Fibroblast of skin of right biceps (primary cell): ENCODE measurements at places on chromosomes 5 and 9.

GRCh38 chr5:91403438-91403837, 20.3 kb upstream of the ARRDC3 start:
- peak; percentile 80 for DNase-seq

DNA sequence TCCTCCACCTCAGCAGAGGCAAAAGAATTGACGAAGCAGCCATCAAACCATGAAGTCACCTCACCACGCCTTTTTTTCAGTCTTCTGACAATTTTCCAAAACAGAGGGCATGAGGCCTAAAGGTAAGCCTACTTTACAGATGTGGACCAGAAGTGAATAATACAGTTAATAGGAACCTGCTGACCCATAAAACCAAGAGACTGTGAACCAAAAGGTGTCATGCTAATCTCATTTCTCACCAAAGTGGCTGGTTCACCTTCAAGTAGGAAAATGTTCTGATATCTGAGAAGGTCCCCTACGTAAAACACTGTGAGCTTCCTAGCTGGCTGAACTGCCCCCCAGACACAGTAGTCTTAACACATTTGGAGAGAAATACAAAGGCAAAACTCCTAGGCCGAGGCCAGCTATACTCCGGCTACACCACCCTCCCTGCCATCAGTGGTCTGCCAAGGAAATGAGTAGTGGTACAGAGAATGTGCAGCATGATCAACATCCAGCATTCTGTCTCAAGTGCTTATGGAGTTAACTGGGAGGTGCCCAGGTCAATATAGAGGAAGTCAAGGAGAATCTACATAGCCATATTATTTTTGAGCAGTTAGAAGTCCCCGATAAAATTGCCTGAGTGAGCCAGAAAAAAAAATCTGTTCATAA, 19.3 kb upstream of the F2RL2 start:
- DNase-seq = peak; percentile 65

DNA sequence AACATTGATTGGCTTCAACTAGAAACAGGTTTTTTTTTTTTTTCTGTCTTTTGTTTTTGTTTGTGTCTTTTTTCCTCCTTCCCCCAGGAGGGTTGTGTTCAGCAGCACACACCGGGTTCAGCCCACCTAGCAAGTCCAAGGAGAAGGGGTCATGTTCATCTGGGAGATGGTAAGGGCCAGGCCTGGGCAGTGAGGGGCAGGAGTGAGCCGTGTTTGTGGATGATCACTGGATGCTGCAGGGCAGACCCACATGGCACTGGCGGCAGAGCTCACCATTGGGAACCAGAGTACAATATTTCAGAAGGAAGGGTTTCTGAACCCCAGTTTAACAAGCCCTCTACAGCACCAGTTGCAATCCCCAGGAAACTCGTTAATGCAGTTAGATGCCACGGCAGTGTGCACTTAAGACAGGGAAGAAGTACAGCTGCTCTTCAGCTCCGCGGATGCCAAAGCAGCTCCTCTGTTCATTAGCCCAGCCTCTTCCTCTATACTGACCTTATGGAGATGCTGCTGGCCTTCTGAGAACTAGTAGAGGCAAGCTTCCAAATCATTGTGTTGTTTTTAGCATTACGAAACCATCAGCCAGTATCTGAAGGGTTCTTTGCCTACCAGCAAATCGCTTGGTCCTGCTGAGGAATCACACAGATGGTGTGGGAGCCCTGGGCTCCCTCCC, 508.2 kb upstream of the WWC1 start:
- peak; percentile 48 for DNase-seq

DNA sequence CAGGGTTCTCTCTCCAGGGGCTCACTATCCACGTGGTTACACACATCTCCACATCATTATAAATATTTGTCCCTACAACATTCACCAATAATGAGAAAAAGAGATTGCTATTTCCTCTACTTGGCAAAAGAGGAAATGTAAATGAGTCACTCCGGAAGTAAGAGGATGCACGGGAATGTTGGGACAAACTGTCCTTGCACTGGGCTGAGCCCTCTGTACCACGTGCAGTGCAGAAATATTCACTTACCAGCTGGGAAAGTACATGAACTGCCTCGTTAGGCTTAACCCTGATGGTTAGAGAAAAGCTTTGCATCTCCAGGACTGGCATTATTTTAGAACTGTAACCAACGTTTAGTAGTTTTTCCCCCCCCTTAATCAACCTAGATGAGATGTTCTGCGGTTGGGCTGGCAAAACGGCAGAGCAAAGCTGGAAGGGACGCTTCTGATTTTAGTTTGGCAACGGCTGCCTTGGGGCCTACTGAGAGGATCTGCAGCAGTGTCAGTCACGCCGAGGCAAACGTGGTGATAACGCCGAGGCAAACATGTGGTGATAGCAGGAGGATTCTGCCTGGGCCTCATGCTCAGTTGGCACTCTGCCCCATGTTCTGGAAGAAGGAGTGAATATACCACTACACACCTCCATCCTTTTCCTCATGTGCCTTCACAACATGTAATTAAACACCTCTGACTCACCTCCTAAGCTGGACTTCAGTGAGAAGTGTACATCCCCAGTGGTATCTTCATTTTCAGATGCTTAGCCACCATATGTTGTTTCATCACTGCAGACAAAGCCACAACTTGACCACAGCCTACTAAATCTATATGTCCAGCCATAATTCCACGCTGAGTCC, 661.4 kb upstream of the KLF4 start:
- DNase-seq = peak; percentile 79

- DNase-seq = no peak
These were observed 551.0 kb downstream of the KIF4B start for GRCh38 chr5:155564541-155564940.

- peak; percentile 60 for DNase-seq
These were observed 8.9 kb upstream of the FBXO38 start for GRCh38 chr5:148374690-148375360.

DNA sequence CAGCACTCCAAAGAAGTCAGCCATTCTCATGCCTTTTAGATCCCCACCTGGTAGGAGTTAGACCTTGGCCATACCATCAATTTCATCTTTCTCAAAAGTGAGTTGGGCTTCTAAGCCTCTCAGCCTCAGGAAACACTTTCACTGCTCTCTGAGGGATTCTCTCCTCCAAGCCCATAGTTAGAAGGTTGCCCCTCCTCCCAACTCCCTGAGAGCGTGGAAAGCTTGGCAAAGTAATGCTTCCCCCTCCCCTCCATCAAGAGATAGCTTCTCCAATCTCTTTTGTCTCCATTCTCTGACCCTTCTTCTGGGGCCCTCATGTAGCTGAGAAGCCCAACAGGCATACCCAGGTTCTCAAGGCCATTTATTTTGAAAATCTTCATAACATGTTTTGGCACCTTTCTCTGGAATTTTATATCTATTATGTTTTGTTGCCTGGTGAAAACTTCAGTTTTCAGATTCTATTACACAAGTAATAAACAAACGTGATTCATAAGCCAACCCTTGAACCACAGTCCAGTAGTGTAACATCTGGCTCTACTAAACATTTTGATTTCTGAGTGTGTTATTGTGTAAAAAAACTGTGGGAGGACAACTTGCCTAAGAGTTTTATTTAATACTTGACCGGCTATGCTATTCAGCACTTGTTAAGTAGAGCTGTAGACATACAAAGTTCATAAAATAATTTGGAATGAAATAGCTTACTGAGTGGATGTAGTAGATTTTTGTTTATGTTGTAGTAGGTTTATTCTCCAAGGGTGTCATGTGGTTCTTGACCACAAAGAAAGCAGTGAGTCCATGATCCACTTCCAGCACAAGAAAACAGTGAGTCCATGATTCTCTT, 17.1 kb downstream of the LVRN start:
- DNase-seq = no peak

- DNase-seq = peak; percentile 91
These were observed at the start of gene WDR5 for GRCh38 chr9:134135343-134136117. Gene WDR5 (plus strand): TSS chr9:134136082. CDS start chr9:134139878, 3,796 bp downstream.

DNA sequence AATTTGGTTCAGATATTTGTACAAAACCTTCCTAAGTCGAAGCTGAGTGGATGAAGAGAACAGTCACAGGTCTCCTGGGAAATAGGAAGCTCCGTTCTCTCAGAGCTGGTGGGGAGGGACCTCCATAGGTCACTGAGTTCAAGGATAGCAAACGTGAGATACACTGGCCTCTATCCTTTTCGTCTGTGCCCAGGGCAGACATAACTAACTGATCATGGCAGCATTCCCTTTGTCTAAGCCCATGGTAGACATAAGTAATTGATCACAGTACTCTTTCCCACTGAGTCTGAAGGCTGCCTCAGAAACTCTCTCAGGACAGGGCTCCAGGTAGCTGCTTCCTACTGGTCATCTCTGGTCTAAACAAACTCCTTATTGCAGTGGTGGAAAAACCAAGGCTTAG, 12.3 kb upstream of the CORO2A start:
- no peak for DNase-seq

GRCh38 chr5:179974946-179975712, 67.4 kb upstream of the TBC1D9B start:
- DNase-seq = peak; percentile 32

GRCh38 chr9:110283751-110284150, 27.4 kb upstream of the TXN start:
- DNase-seq = no peak

DNA sequence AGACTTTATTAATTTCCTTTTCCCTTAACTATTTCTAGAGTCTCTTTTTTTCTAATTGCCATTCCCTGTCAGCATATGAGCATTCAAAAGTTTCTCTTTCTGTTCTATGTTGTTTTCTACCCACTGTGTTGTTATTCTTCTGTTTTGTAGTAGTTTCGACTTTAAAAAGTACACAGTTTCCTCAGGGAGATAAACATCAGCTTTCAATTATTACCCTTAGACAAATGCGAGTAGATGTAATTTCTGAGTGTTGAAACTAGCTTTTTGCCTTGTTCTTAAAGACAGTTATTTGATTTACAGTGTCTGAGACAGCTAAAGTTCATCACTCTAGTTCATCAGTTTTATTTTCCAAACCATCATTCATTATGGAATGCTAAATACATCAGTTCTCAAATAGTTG, 19.5 kb downstream of the MTREX start:
- DNase-seq = no peak

GRCh38 chr5:37251665-37252064, 2.5 kb upstream of the CPLANE1 start:
- no peak for DNase-seq

DNA sequence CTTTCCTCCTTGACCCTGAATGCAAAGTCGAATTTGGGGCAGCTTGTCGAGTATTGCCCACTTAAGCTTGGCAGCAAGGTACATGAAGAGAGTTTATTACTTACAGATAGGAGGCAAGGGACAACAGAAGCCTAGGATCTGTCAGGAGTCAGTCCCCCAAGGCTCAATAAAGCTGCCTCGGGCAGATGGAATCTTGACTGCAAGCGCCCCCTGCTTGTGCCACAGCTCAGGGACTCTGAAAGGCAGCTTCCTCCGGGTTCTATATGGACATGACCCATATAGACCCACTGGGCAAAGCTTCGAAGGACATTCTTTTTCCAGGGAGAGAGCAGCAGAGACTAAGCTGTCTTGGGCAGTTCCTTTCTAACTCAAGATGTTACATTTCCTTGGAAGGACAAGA, 971.5 kb downstream of the EFNA5 start:
- DNase-seq = no peak

GRCh38 chr9:13324988-13325387, 45.5 kb upstream of the MPDZ start:
- DNase-seq = no peak

DNA sequence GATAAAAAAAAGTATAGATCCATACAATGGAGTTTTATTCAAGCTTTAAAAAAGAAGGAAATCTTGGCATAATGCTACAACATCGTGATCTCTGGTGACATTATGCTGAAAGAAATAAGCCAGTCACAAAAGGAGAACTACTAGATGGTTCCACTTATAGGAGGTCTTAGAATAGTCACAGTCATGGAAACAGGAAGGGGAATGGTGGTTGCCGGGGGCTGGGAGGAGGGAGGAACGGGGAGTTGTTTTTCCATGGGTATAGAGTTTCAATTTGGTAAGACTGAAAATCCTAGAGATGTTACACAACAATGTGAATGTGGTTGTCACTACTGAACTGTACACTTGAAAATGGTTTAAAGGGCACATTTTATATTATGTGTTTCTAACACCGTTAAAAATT, 94.5 kb downstream of the CFAP90 start:
- DNase-seq = no peak

DNA sequence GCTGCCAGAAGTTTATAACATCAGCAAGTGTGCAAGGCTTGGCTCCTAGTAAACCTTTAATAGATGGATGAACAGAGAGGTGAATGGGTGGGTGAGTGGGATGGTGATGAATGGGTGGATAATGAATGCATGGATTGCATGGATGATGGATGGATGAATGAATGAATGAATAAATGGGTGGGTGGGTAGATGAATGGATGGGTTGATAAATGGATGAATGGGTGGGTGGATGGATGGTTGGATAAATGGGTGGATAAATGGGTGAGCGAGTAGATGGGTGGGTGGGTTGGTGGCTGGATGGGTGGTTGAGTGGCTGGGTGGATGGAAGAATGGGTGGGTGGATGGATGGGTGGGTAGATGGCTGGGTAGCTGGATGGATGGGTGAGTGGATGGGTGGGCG, 28.5 kb upstream of the CEP72 start:
- no peak for DNase-seq

GRCh38 chr9:75462866-75463265, 374.6 kb downstream of the OSTF1 start:
- no peak for DNase-seq

GRCh38 chr5:40240111-40240510, 439.6 kb upstream of the PTGER4 start:
- peak; percentile 58 for DNase-seq

GRCh38 chr5:152270096-152270495, 135.0 kb downstream of the NMUR2 start:
- DNase-seq = no peak

DNA sequence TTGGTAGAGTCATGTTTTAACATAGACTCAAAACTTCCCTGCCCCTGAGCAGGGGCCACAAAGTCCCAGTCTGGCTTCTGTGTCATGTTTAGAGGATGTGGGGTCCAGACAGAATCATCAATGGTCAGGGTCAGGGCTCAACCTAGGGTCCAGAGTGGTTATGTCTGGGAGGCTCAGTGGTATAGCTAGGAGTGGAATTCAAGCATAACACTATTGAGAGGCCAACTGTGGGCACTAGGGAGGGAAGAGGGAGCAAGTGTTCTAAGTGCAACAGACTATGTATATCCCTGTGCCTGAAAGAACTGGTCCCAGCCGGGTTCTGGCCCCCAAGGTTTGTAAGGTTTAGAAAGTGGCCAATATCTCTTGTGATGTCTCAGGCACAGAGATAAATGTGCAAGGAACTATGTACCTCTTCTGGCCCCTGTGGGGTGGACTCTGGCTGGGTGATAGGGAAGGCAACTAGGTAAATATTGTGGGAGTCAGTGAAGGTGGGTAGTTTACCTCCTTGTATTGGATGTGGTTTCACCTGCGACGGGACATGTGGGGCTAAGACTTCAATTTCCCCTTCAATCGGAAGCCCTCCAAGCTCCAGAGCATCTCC, 14.0 kb downstream of the MYORG start:
- no peak for DNase-seq
